Epithelial cell of prostate (primary cell): ENCODE measurements at places on chromosomes 3 and 15.

DNA sequence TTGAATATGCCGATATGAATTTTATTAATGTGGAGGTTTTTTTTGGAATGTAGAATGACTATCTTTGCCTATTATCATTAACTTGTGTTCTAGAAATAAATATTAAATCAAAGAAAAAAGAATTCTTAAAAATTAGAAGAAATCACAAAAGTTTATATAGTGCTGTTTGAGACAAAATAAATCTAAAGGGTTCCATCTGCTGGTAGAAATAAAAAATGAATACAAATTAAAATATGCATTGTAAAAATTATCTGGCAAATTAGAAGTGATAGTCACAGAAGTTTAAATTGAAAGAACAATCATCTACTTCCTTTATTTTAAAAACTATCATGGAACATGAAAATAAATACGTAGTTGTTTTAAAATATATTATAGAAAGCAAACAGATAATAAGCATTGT lies 22.7 kb upstream of the ZBTB20 start:
- DNase-seq: no peak

- DNase-seq: no peak
Measured at GRCh38 chr3:4644951-4645350, 151.8 kb downstream of the ITPR1 start.

DNA sequence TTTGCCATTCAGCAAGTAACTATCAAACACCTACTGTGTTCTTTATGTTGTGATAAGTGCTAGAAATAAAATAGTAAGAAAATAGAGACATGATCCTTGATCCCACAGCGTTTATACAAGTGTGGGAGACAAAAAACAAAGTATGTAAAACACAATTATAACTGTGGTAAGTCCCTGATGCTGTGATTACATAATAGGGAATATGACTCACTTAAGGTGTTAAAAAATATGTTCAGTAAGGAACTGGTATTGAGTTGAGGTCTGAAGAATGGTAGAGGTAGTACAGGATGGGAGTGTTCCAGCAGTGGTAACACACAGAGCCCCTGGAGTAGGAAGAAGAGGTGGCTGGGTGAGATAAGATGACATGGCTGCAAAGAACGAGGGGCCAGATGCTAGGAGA lies 132.1 kb upstream of the TMC3 start:
- no peak for DNase-seq

DNA sequence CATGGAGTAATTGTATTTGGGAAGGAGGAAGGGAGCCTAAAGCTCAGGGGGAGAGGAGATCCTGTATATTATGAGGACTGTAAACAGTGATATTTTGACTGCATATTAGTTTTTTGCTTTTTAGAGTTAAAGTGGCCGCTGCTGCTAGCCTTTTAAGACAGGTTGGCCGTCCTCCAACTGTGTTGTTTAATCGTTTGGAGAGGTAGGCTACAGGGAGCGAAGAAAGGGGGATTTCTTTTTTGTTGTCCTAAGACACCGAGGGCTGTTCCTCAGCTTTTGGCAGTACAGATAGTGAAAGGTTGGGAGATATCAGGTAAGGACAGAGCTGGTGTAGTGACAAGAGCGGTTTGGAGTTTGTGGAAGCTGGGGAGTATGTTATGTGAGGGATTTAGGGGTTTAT lies 38.2 kb upstream of the RNF7 start:
- DNase-seq: no peak

GRCh38 chr3:16148783-16149182 lies 25.7 kb upstream of the GALNT15 start:
- DNase-seq: peak; percentile 22

DNA sequence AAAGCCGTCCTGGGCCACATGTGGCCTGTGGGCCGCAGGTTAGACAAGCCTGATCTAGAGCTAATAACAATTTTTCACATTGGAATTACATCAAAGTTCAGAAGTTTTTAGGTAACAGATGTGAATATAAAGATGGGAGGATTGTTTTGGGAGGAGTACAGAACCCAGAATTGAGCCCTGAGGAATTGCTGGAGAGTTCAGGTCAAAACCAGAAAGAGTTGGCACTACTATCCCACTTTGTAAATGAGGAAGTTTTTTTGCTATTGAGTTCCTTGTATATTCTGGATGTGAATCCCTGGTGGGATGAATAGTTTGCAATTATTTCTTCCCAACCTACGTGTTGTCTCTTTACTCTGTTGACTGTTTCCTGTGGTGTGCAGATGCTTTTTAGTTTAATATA lies 109.5 kb upstream of the LIPC start:
- no peak for DNase-seq

DNA sequence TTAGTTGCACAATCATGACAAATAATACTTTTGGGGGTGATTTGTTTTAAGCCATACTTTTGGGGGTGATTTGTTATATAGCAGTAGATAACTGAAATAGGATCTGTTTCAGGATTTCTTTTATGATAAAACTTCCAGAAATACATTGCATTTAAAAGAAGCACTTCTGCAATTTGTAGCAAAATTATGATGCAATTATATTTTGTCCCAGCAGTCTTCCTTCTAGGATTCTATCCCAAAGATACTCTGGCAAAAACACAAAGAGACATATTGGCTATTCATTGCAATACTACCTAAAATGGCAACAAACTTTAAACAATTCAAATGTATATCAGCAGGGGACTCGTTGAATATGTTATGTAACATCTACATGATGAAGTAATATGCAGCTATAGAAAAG lies 78.9 kb upstream of the ANKRD28 start:
- no peak for DNase-seq

- no peak for DNase-seq
Measured at GRCh38 chr3:57934373-57934772, 73.8 kb upstream of the FLNB start.

DNA sequence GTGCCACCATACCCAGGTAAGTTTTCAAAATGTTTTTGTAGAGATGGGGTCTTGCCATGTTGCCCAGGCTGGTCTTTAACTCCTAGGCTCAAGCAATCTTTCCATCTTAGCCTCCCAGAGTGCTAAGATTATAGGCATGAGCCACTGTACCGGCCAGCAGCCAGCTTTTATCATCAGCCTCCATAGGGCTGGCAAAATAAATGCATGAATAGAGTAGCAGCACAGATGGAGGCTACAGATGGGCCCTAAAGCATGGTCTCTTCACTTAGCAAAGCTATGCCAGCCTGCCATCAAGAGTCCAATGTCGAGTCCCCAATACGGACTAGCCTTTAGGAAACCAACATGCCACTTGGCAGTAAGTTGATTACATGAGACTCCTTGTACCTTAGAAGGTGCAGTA lies 63.8 kb downstream of the CNTN3 start:
- no peak for DNase-seq

DNA sequence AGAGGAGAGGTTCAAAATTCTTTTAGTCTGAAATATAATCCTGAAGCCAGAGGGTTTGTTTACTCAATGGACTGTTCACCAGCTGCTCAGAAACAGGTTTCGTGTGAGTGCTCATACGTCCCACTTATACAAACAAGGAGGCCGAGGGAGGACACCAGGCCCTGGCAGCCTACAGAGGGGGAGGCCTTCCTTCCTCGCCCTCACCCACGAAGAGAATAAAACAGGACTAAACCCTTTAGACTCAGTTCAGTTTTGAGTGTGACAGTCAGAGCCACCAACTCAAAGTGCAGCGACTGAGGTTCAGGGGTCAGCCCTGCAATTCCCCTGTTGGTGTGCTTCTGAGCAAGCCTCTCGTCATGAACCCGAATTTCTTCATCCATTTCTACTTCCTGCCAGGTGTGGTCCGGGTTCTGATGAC lies 17.3 kb downstream of the FAM174B start:
- DNase-seq: peak; percentile 29

GRCh38 chr3:167507954-167508353 lies 34.1 kb upstream of the SERPINI2 start:
- DNase-seq: no peak

DNA sequence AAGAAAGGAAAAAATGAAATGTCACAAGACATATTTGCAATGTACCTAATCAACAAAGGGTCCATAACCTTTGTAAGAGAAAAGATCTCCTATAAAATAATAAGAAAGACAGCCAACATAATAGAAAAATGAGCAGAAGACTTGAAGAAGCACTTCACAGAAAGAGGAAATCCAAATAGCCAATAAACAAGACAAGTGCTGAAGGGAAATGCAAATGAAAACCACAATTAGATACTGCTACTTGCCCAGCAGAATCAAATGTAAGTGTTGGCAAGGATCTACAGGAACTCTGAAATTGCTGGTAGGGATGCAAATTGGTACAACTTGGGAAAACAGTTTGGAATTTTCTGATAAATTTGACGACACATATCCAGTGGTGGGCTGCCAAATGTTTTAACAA lies 15.1 kb upstream of the TOPAZ1 start:
- no peak for DNase-seq

DNA sequence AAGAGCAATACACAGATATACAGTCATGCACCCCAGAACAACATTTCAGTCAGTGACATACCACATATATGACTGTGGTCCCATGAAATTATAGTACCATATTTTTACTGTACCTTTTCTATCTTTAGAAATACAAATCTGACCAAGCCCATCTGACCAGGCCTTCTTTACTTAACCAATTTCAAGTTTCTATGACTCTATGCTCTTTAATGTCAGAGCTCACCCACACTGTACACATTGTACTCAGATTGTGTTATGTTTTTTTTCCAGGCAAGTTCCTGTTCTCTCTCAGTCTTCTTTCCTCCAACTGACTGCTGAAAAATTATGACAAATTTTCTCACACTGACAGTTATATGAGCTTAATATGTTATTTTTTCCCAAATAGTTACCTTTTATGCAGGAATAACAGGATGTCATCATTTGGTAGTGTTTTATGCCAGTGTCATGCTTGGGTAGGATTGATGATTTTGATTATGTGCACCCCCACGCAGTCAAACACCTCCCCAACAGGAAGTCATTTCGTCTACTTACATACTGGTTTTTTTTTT lies 8.0 kb upstream of the CBLB start:
- no peak for DNase-seq

- DNase-seq: no peak
Measured at GRCh38 chr3:60399861-60400845, 851.1 kb downstream of the FHIT start.

- DNase-seq: no peak
Measured at GRCh38 chr3:51942603-51943450, 664 bp downstream of the PARP3 start.

GRCh38 chr3:110494093-110494490 lies 577.5 kb upstream of the NECTIN3 start:
- DNase-seq: no peak

DNA sequence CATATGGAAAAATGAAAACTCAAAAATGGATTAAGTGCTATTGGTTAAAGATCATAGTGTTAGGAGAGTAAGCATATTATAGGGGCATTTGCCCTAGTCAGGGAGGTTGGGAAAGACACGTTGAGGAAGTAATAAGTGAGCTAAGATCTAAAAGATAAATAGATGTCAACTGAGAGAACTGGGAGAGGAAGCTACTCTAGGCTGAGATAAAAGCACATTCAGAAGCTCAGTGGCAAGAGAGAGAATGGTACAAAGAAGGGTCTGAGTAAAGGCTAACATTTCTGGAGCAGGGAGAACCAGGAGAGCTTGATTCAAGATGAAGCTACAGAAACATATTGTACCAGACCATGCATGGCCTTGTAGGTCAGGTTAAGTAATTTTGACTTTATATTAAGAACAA lies 63.9 kb downstream of the TRPC1 start:
- no peak for DNase-seq

DNA sequence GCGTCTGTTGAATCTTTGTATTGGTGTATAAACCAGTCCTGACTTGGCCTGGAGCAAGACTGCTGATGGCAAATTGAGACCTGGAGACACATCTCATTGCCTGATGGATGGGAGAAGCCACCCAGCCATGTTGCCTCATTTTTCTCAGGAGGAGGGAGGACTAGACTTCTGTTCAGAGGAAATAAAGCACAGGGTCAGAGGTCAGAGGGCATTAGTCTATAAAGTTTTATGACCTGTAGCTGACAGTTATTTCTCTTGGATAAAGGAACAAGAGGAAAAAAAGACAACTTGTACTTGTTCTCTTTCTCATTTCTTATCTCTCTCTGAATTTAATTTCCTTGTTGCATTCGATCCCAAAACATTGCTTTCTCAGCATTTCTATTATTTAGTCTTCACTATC lies 775.9 kb downstream of the SQOR start:
- no peak for DNase-seq

- DNase-seq: no peak
Measured at GRCh38 chr3:55620351-55621025, 133.4 kb upstream of the WNT5A start.

- DNase-seq: no peak
Measured at GRCh38 chr3:42638339-42638842, 15.1 kb upstream of the ZBTB47 start.

- no peak for DNase-seq
Measured at GRCh38 chr3:17798000-17798399, 55.6 kb upstream of the TBC1D5 start.

- DNase-seq: no peak
Measured at GRCh38 chr3:195058336-195059005, 212.5 kb downstream of the XXYLT1 start.

DNA sequence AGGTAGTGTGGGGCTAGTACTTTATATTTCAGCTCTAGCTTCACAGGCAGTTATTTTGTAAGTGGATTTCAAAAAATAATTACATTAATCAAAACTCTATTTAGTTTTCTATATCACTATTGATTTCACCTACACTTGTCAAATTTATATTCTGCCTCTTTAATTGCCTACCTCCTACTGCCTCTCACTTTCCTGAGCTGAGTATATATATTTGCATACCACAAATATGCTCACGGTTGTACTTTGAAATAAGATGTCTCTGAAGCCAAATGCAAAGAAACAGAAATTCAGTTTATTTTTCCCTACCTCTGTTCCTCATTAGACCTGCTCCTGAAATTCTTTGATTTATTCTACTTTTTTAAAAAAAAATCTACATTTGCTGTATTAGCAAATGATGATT lies 309.3 kb upstream of the TGFBR2 start:
- no peak for DNase-seq

DNA sequence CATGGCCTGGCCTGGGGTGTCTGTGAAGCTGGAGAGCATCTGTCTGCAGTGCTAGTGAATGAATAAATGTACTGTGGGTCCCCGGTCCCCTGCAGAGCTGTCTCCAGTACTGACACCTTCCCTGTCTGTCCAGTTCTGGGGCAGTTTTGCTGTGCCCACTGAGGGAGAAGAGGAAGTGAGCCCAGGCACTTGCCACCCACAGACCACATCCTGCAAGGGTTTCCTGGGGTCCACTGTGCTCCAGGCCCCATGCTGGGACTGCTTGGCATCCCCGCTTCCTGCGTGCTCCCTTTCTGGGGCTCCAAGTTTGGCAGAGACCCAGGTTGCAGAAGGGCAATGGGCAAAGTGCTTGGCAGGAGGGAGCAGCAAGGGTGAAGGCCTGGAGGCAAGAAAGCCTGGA lies 4.9 kb upstream of the SLC6A6 start:
- no peak for DNase-seq

GRCh38 chr3:184361932-184362667 lies 590 bp downstream of the POLR2H start:
- peak; percentile 10 for DNase-seq

- no peak for DNase-seq
Measured at GRCh38 chr3:102163039-102163817, 271.6 kb upstream of the ZPLD1 start.
